ENCODE measurements at places on chromosomes 3 and 15.
A peak's percentile ranks its signal among the peaks of the same experiment; 100 is the strongest.

- no peak for DNase-seq
These were observed 578 bp downstream of the OIP5 start for GRCh38 chr15:41331833-41332193.

- no peak for DNase-seq
These were observed 387 bp upstream of the VPS33B start for GRCh38 chr15:91022832-91023129.

DNA sequence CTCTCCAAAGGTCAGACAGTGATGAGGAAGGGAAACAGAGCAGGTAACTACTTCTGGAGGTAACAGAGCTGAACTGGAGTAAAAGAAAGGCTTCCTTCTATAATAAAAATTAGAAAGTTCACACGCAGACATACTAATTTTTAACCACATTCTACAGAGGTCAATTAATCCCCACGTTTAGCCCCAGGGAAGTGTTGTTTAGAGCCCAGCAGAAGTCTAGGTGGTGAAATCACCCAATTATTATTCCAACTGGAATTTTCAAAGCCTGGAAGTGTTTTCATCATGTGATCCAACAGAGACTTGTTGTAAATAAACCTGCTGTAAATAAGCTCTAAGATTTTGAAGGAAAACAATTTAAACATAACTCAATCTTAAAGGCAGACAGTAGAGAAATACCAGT is 6.8 kb downstream of the ALDH1A2 start:
- no peak for DNase-seq

- DNase-seq, result no peak
These were observed 8.8 kb downstream of the ANAPC13 start for GRCh38 chr3:134477002-134477401.

DNA sequence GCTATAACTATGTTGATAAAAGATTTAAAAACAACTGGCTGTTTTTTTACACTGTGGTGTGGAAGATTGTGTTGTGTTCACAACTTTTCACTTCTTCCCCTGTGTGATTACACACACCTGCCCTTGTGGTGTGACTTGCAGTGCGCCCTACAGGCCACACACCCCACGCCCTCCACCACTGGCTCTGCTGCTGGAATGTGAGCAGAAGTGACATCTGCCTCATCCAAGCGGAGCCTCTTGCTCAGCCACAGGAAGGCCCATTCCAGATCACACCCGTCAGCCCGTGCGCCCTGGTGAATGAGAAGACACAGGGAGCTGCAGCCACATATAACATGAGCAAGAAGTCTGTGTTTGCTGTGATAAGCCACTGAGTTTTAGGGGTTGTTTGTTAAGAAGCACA is 7.0 kb downstream of the CCR2 start:
- no peak for DNase-seq

GRCh38 chr3:40869013-40869412 is 330.3 kb upstream of the CTNNB1 start:
- no peak for DNase-seq

DNA sequence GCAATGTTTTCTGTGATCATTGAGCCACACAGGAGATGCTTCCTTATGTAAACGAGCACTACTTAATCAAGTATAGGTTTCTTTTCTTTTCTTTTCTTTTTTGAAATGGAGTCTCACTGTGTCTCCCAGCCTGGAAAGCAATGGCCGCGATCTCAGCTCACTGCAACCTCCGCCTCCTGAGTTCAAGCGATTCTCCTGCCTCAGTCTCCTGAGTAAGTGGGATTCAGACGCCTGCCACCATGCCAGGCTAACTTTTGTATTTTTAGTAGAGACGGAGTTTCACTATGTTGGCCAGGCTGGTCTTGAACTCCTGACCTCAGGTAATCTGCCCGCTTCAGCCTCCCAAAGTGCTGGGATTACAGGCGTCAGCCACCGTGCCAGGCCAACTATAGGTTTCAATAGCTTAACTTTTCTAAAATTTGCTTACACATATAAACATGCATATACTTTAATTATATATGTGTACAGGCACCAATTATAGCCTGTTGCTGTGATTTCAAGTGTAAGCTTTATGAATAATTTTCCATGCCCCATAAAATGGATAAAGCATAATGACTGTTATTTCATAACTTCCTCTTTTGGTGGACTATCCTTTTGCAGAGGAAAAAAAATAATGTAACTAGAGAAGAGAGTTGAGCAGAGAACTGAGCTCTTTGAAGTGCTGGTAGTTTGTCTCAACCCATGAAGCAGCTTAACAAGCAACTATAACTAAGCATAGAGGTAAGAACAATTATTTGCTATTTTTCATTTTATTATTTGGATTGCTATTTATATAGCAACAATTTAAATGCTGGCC is 24.8 kb upstream of the MBNL1 start:
- DNase-seq, result no peak

DNA sequence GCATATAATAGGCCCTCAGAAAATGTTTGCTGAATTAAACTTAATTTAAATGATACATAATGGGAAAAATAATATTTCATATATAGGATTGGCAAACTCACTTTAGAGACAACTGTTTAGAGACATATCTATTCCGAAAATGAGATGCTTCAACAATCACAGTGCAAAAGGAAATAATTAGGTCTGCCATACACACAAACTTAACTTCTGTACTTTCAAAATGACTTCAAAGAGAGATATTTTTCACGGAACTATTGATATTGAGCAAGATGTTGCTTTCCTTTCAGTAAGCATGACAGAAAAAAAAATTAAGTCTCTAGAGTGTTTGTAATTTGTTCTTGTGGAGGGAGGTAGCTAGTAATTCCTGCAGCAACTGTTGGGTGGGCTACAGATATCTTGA is 769.5 kb downstream of the TUSC7 start:
- DNase-seq, result no peak

- DNase-seq, result no peak
These were observed 500.4 kb downstream of the SHQ1 start for GRCh38 chr3:72347819-72348319.

- no peak for DNase-seq
These were observed 191.5 kb upstream of the SLC2A2 start for GRCh38 chr3:171218069-171218468.

- DNase-seq, result no peak
These were observed 2.7 kb downstream of the P3H2 start for GRCh38 chr3:190117981-190118380.

DNA sequence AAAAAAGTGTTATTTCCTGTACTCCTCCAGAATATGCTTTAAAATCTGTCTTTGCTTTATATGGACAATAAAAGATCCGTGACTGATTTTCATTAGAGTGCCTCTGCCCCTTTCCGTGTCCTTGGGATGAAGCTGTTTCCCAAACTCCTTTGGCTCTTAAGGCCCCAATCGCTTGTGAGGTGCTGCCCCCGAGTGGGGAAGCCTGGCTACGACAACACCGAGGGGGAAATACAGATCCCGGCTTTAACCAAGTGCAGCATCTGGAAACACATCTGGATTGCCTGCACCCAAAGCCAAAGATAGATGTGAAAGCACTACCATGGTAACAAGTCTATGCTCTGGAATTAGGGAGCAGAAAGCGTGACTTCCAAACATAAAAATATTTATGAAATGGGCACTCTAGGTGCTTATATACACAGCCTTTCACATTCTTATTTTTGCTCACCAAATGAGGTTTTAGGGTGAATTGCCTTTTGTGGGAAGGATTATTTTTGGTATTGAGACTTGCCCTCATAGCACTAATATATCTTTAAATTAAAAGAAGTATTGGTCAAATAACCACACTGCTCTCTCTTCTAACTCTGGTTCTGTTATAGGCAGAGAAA is 40.6 kb upstream of the ADCY5 start:
- peak; percentile 68 for DNase-seq

DNA sequence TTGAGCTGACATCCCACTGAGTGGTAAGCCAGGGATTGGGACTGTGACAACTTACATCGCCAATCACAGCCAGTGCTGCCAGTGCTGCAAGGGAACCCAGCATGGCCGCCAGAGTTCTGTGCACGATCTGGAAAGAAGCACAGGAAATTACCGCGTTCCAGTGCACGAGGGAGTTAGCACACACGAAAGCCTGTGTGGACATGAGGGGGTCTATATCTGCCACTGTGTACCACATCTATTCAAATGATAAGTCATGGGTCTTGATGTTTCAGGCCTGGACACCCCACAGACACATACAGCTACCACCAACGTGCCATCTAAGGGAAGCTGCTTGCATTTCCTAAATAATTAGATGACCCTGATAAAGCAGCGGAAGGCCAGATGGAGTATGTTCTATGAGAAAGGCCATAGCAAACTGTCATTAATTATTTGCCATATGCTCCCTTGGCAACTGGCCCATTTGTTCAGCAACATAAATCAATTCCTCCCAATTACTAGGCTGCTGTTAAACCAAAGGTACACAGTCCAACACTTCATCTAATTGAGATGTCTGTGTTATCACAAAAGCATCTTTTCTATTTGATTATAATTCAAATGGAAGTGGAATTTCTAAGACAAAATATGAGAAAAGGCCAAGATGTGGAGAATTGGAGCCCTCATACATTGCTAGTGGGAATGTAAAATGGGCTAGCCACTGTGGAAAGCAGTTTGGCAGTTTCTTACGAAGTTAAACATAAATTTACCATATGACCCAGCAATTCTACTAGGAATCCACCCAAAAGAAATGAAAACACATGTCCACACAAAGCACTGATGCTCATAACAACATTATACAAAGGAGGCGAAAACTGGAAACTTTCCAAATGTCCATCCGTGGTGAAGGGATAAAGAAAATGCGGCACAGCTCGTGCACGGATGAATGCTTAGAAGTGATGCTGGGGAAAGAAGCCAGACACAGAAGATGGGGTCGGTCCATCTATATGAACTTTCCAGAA is 108.3 kb downstream of the OCA2 start:
- no peak for DNase-seq

DNA sequence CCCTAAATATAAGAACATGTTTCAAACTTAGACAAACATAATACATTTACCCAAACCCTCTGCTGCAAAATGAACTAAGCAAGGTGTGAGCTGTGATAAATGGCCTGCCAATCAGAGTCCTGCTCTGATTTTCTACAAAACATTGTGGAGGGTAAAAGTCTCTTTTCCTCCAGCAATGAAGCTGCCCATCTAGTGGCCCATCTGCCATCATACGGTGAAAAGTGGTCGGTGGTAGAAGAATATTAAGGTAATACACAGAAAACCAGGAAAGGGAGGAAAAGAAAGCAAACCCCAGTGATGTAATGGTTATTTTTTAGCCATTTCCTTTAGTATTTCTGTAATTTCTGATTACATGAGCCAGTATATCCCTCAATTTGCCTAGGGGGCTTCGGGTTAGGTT is 838.1 kb downstream of the TBL1XR1 start:
- DNase-seq, result peak; percentile 10

GRCh38 chr3:194251891-194252560 is 99.1 kb downstream of the CPN2 start:
- peak; percentile 85 for DNase-seq

DNA sequence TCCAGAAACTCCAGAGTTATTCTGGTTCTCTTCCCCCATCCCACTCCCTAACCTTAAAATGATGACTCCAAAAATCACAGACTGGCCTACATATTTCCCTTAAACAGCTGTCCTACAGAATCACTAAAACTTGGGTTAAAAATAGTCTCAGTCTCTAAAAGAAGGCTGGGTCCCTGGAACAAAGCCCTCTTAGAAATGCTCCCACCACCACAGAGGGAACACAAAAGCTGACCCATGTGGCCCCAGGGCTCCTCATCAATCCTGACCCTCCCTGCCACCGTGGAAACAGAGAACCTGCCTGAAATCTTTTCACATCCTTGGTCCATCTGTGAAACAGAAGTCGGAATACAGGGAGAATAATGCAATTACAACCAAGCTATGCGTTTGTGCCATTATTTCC is 55.7 kb upstream of the DCLK3 start:
- DNase-seq, result no peak

GRCh38 chr3:119930286-119930685 is 148.4 kb downstream of the NR1I2 start:
- DNase-seq, result no peak

DNA sequence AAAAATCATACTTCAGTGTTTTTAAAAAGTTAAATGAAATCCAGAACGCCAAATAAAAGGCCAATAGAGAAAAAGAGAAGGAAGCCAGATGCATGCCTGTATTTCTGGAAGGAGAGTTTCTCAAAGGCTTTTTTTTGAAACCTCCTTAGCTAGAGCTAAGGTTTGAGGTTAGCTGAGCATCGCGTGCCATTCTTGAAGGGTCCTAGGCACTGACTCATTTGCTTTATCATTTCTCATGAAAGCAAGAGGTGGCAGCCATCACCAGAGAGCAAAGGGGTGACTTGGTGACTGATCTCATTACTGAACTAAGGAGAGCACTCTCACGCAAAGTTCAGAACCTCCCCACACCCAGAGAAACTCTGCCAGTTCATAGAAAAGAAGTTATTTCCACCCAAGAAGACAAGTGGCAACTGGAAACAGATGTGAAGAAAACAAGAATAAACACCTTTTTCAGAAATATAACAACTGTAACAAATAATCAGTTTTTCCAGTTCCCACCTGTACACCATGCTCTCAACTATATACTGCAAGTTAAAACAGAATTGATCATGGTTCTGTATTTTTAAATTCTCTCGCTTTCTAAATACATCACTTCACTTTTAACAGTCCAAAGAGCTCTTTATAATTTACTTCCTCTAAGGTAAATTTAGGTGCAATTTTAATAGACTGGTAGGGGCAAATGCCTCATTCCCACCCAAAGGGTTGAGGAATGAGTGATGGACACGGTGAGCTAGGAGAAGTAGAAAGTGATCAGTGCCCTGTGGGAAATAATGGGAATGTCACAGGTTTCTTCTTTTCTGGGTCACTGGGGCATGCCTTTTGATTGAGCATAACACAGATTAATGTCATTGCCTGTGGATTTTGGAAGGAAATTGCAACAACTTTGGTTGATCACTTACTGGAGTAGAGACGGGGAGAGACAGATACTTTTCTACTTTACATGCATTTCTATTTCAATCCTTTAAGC is 24.7 kb downstream of the GPR15 start:
- DNase-seq, result no peak

DNA sequence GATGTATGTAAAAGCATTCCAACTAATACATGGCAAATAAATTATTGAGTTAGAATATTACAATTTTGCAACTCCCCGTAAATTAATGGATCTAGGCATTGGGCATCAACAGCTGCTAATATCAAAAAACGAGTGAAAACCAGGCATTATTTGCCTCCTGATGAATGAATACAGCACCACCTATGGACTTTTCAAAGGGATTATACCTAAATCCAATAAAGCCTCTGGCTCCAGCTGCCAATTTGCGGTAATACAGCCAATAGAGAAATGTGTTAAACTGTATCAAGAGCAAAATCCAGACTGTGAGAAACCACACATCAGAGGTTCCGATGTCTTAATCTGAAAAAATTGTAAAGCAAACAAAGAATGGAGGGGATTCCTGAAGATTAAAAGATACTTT is 16.3 kb upstream of the A4GNT start:
- no peak for DNase-seq
